ENCODE measurements at places on chromosomes 5 and 9. TPM values are rescaled to one million over a fixed set of nuclear protein-coding genes. Genes with fewer than 3 reads are reported as not detected.

The FOXD1 gene
- 45.9 TPM for total RNA-seq

The FOXD4 gene
- total RNA-seq = 0.25 TPM

The FCN2 gene
- total RNA-seq = not detected

The PCDHB16 gene
- total RNA-seq = 1.6 TPM

The FOXD4L5 gene
- total RNA-seq = 0.18 TPM

The AHRR gene
- total RNA-seq = 60.2 TPM

DNA sequence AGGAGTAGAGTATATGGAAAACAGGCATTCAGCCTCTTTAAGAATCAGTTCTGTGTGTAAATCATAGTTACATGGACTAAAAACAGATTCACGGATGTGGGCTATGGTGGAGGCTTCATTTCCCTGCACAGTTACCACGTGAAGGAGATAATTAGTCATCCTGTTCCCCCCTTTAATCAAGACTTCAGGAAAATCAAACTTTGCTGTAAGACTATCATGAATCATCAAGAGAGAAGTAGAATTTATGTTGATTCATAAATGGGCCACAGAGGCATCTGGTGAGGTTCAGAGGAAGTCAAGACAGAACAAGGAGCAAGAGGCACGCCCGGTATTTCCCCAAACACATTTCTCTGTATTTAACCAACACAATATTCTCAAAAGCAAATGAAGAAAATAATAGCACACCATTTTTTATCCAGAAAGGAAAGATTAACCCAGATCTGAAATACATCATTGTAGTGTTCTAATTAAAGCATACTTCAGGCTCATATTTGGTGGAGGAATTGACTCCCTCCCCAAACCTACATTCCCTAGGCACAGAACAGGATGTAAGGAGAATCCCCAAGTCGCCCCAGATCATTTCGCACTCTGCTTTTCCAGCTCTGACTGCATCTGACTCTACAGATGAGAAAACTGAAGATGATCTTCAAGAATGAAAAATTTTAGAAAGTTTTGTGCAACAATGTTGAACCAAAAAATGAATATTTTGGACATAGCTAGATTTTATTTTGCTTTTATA is 175.8 kb upstream of the GAS1 start:
- DNase-seq = peak; percentile 72

GRCh38 chr9:36903541-36904435 is 130.3 kb downstream of the PAX5 start:
- peak; percentile 70 for DNase-seq

DNA sequence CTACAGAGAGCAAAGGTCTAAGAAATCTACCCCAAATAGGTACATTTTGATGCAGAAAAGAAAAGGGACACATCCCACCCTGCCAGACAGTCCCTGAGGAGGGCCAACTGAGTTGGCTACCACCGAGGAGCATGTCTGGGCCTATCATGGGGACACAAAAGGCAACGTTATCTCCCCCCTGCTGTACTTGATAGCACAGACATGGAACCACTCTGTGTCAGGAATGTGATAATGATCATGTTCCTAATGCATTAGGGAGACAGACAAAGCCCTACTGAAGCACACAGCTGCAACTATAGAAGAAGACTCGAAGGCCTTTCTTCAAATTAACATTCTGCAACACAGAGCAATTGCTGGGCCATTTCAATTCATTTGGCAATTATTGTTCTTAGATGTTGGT is 84.5 kb downstream of the ENC1 start:
- no peak for DNase-seq

- DNase-seq = no peak
Measured at GRCh38 chr9:34271265-34272006, 57.6 kb downstream of the KIF24 start.

GRCh38 chr9:22449719-22450118 is 3.1 kb downstream of the DMRTA1 start:
- DNase-seq = no peak

DNA sequence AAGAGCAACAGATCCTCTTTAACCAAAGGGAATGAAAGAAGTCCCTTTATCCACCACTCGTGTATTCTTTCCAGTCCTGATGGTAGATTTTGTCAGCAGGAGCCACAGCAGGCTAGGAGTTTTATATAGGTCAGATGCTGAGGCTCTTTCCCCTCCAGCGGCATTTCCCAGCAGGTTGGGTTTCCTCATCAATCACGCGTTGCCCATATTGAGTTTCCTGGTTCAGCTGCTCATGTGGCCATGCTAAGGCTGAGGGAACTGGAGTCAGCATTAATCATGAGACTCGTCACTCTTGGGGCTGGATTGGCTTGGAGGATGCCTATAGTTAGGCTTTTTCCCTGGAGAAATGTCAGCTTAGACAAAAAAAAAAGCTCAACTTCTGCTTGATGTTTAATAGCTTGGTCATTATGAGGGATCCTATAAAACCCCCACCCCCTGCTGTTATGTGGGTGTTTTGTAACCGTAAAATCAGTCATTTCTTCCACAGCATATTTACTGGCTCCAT is 193.4 kb upstream of the GAS1 start:
- no peak for DNase-seq

DNA sequence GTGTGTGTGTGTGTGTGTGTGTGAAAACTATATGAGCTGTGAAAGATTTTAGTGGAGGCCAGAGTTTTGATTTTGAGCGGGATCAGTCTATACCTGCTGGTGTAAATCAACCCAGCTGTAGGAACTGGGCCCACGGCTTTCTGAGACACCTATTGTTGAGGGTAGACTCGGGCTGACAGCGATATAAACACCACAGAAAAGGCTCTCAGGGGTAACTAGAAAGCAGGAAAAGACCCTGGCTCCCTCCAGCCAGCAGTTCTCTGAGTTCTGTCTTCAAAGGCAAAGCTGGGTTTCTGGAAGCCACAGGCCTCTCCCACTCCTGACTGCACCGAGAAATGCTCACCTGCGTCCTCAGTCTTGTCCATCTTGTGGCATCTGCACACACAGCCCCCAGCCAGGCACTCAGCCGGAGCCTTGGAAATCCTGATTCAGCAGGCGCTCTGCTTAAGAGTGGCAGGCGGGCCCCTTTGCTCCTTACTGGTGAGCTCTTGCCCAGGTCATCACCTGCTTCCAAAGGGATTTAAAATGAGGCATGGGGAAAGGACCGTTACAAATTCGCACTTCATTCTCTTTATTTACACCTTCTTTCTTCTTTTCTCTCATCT is 223.3 kb downstream of the NDUFS4 start:
- no peak for DNase-seq

- DNase-seq = no peak
Measured at GRCh38 chr5:75847561-75848021, 130.4 kb upstream of the POC5 start.

GRCh38 chr5:151020304-151021110 is at the start of gene GPX3:
GPX3 (plus strand) TSS chr5:151020591; CDS start chr5:151020655, 64 bp downstream.
- DNase-seq = no peak
